NCI-H1417 (cell line): ENCODE measurements at places on chromosomes 2 and 18.
A peak's percentile ranks its signal among the peaks of the same experiment; 100 is the strongest.

DNA sequence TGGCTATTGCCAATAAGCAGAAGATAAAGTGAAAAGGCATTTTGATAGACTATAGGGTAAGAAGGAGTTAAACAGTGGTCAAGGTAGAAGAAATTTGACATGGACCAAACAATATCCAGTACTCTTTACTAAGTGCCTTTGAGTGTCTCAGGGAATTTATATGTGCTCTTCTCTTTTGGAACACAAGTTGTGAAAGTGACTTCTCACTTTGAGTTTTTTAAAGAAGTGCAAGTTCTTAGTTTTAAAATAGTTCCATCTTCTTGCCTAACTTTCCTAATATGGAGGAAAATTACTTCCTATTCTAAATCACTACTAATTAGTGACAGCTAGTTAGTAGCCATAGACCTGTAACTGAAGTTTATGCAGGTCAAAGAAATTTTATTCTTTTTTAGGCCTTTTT is 63.4 kb downstream of the AFTPH start:
- no peak for DNase-seq

DNA sequence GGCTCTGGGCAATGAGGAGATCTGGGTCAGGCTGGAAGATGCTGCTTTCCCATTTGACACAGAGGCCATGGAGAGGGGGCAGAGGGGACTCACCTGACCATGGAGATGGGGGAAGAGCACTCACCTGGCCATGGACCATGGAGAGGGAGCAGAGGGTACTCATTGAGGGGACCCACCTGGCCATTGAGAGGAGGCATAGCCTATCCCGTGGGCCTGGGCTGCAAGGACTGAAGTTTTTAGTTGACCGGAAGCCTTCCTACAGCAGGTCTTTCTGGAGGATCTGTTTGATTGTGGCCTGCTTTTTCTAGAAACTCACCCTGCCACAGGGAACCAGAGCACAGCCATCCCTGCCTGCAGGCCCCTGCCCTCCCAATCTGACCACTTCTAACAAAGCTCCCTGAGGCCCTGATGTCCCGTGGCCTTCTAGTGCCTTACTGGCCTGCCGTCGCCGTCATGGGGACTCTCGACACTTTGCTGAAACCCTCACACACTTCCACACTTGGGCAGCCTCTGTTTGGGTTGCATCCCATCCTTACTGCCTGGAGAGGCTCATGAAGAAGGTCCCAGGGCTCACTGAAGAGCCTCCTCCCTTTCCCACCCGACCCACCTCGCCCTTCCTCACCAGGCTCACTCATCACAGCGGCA is 5.1 kb upstream of the PROM2 start:
- no peak for DNase-seq

- peak; percentile 22 for DNase-seq
These were observed 10.8 kb upstream of the MAPRE2 start for GRCh38 chr18:35030277-35030989.

- no peak for DNase-seq
These were observed 185.2 kb upstream of the LRRTM1 start for GRCh38 chr2:80489717-80490116.

DNA sequence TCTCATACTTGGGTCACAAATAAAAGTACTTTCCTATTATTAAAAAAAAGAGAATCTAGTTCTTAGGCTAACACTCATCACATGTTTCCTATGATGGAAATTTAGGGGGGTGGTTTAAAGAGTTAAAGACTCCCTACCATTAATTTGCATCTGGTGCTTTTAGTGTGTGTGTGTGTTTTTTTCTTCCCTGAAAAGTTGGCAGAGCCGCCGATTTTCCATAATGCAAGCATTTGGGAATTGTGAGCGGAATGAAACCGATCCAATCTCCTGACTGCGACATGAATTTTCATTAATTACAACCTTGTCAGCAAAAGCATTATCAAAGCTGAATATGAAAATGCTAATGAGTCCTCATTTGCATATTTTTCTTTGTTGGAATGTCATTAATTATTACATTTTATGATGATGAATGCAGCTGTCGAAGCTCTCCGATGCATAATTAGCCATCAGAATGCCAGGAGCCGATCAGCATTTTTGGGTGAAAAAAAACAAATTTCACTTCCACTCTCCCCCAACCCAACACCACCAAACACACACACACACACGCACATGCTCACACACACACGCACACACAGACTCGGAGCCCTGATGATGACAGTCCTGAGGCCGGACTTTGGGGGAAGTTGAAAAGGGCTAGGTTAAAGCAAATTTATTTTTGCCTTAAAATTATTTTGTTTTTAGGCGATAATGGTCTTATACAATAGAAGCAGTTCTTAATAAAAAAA is 165.4 kb downstream of the TCF4 start:
- no peak for DNase-seq

- no peak for DNase-seq
These were observed 89.6 kb downstream of the CLHC1 start for GRCh38 chr2:55142518-55142917.

GRCh38 chr2:233047206-233047605 is 12.9 kb upstream of the INPP5D start:
- DNase-seq, result no peak

- no peak for DNase-seq
These were observed 8.3 kb downstream of the RAPGEF4 start for GRCh38 chr2:172743898-172744297.

GRCh38 chr2:54669677-54670484 is 53.6 kb upstream of the EML6 start:
- DNase-seq, result no peak

- no peak for DNase-seq
These were observed 88.1 kb downstream of the MCFD2 start for GRCh38 chr2:46827274-46828134.

GRCh38 chr18:76382275-76382674 is 112.8 kb downstream of the ZNF516 start:
- DNase-seq, result no peak

DNA sequence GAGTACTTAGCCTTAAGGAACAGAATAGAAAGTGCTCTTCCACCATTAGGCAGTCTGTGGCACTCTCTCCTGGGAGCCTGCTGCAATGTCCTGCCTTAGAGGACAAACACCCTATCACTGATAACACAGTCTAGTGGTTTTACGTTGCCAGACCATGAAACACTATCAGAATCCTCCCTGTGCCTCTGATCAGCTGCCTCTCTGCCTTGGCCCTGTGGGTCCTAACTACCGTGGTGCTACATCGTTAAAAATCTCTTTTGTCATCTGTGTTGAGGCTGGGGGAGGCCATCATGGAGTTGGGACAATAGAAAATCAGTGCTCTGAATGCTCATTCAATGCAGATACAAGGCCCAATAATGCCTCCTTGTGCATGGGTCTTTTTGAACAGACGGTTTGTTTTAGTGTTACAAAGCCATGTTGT is 11.9 kb upstream of the APCDD1 start:
- DNase-seq, result peak; percentile 18

DNA sequence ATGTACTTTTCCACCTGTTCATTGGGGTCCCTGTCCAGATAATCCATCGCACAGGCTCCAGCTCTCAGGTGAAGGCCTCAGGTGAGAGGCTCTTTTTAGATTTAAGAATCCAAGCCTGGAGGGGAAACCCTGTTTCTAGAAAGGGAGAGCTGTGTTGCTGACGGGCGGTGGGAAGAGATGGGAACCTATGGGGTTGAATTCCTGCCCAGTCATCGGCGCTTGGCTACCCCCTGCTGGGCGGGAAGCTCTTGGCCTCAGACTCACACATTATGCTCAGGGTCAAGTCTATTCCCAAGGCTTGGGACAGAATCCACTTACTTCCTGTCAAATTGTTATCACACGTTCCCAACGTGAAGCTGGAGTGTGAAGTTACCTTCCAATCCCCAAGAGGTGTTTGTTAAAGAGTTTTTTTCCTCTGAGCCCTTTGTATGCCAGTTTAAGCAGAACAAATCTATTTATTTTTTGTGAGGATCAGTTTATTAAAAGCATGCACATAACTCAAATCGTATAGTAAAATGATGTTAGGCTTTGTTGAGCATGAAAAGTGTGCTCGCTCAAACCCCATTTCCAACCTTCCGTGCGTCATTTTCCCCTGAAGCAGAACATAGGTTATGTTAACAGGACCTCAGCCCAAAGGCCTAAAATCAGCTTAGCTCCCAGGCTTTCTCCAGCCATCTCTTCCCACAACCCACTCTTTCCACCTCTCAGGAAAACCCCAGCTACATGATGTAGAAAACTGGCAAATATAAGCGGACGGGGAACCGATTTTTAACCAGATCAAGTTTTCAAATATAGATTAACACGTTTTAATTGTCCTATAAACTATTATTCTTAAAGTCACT is 181.7 kb upstream of the ETAA1 start:
- DNase-seq, result peak; percentile 8

GRCh38 chr18:37065254-37065653 is 236.3 kb downstream of the KIAA1328 start:
- no peak for DNase-seq

GRCh38 chr2:54455563-54456361 is at the start of gene SPTBN1:
Gene SPTBN1 (plus strand): TSS chr2:54456327. CDS start chr2:54526419, 70,092 bp downstream.
- DNase-seq, result peak; percentile 93

- DNase-seq, result no peak
These were observed 1.9 kb downstream of the PER2 start for GRCh38 chr2:238286551-238286950.

DNA sequence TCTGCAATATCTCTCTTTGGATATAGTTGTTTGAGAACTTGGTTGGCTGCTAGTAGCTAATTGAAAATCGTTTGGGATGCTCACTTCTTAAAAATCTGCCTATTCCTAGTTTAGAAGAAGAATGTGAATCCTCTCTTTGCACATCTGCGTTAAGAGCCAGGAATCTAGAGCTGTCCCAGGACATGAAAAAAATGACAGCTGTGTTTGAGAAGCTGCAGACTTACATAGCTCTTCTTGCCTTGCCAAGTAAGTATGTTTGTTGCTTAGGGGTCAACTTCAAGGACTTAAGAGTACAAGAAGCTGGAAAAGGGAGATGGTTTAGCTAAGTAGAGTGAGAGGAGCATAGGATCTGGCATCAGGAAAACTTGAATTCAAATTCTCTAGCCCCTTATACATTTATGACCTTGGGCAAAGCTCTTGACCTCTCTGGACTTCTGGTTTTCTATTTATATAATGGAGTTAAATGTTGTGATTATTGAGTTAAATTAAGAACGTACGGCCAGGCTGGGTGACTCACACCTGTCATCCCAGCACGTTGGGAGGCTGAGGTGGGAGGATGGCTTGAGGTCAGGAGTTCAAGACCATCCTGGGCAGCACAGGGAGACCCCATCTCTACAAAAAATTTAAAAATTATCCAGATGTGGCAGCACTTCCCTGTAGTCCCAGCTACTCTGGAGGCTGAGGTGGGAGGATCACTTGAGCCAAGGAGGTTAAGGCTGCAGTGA is 55.2 kb upstream of the STON1 start:
- no peak for DNase-seq

GRCh38 chr2:19685731-19686130 is 216.1 kb downstream of the TTC32 start:
- DNase-seq, result no peak

DNA sequence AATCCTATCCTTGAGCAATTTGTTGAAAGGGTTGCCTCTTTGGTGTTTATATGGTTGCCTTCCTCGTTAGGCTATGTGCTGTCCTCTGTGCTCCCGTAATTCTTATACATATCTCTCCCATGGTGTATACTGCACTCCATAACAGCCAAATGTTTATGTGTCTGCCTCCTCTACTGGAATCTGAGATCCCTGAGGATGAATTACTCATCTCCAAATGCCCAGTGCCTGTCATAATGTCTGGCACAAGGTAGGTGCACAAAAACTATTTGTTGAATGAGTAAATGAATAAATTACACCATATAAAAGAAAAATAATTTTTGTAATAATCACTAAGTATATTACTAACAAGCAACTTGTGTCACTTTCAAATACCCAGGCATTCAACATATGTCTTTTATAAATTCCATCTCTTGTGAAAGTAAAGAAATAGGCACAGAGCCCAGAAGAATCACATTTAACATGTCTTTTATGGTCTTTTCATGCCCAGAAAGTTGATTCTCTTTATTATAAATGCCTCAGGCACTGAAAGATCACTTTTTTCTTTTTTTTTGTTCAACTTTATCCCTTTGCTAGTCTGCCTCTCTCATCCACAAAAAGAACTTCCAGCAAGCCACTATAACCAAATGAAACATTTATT is 164.9 kb downstream of the CCDC148 start:
- no peak for DNase-seq

- DNase-seq, result no peak
These were observed 283.6 kb downstream of the TMX3 start for GRCh38 chr18:68431111-68431921.

DNA sequence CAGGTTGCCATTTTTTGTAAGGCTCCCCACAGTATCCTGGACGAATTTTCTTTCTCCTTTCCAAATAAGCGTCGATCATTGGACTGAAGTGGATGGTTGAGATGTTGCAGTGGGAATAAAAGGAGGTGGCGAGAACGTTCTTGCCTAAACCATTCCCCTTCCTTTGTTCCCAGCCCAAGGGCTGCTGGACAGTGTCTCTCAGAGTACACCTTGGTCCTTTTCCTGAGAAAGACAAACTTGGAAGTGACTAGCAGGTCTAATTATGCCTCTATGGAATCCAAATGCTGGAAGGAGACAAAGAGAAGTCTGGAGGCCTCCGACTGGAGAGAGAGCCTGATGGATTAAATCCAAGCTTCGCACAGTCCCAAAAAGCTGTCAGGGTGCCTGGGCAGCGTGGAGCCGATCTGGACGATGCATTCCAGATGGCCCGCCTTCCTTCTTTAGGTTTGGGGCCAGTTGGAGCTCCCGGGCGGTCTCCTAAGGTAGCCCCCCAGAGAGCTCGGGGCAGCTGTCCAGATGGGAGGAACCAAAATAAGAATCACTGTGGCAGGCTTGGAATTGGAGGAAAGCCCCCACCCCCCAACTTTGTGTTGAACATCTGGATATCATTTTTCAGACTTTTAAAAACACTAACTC is 186.8 kb downstream of the TMEM247 start:
- no peak for DNase-seq

GRCh38 chr2:134682726-134683125 is 36.1 kb downstream of the TMEM163 start:
- no peak for DNase-seq

GRCh38 chr2:60002183-60002867 is 551.1 kb downstream of the BCL11A start:
- DNase-seq, result no peak

DNA sequence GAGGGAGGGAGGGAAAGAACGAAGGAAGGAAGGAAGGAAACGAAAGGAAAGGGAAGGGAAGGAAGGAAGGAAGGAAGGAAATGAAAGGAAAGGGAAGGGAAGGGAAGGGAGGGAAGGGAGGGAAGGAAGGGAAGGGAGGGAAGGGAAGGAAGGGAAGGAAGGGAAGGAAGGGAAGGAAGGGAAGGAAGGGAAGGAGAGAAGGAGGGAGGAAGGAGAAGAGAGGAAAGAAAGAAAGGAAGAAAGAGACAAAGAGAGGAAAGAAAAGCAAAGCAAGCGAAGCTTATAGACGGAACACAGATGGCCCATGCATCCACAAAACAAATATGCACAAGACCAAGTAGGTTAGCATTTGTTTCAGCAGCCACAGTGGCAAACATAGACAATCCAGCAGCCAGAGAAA is 20.4 kb upstream of the GALNT3 start:
- no peak for DNase-seq
